ENCODE measurements at places on chromosomes 3 and 15.

GRCh38 chr15:101024073-101024695, 105.0 kb downstream of the LRRK1 start:
- peaks cover 2% of the 10 kb centered on the region for H3K36me3 ChIP-seq
- peaks cover 22% of the 10 kb centered on the region for H3K27me3 ChIP-seq
- H3K27ac ChIP-seq: peak overlapping the region; percentile 32
- no peak overlapping the region for H3K4me3 ChIP-seq
- no peaks in the 10 kb centered on the region for H3K4me1 ChIP-seq
- no peak for DNase-seq

GRCh38 chr3:113630956-113631542, 65.4 kb downstream of the USF3 start:
- no peak overlapping the region for H3K4me3 ChIP-seq
- DNase-seq: no peak
- peaks cover 25% of the 10 kb centered on the region for H3K36me3 ChIP-seq
- no peak overlapping the region for H3K27ac ChIP-seq
- no peaks in the 10 kb centered on the region for H3K4me1 ChIP-seq
- H3K27me3 ChIP-seq: no peaks in the 10 kb centered on the region

DNA sequence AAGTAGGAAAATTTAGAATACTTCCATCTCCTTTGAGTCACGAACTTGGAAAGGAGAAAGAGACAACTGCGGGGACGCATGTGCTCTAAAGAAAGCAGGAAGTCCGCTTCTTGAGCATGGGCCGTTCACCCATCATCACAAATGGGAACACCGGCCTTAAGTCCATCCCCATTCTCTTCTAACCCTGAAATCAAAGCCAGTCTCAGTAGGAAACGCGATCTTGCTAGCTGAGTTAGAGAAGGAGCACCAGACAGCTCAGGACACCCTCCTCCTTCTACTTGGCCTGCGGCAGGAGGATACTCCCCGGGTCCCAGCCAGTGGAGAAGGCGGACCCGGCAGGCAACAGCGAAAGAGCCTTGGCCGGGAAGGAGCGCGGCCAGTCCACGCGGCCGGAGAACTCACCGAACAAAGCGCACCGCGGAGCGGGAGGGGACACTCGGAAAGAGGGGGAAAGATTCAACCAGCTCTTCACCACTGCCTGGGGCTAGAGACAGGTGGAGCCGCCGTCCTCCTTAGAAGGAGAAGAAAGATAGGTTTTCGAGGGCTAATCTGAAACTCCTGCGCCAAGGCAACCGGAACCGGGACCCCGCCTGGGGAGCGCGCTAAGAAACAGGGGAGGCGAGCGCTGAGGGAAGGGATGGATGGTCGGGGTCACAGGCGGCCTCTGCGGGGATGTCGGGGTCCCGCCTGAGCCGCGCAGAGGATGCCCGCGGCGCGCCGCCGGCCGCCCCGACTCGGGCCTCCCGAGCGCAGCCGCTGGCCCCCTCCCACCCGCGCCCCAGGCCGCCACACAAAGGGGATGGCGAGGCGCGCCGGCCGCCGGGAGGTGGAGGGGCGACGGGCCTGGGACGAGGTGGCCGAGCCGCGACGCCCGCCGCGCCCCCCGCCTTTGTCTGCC, 818 bp downstream of the SLC4A7 start:
- peak; percentile 21 for DNase-seq
- H3K4me1 ChIP-seq: peaks cover 44% of the 10 kb centered on the region
- H3K36me3 ChIP-seq: peaks cover 12% of the 10 kb centered on the region
- H3K4me3 ChIP-seq: peak overlapping the region; percentile 100
- H3K27ac ChIP-seq: peak overlapping the region; percentile 99

- H3K27me3 ChIP-seq: no peaks in the 10 kb centered on the region
- H3K36me3 ChIP-seq: no peaks in the 10 kb centered on the region
- no peaks in the 10 kb centered on the region for H3K4me1 ChIP-seq
- H3K27ac ChIP-seq: no peak overlapping the region
- no peak overlapping the region for H3K4me3 ChIP-seq
- no peak for DNase-seq
Measured at GRCh38 chr3:155391551-155391958, 98.1 kb upstream of the STRIT1 start.

DNA sequence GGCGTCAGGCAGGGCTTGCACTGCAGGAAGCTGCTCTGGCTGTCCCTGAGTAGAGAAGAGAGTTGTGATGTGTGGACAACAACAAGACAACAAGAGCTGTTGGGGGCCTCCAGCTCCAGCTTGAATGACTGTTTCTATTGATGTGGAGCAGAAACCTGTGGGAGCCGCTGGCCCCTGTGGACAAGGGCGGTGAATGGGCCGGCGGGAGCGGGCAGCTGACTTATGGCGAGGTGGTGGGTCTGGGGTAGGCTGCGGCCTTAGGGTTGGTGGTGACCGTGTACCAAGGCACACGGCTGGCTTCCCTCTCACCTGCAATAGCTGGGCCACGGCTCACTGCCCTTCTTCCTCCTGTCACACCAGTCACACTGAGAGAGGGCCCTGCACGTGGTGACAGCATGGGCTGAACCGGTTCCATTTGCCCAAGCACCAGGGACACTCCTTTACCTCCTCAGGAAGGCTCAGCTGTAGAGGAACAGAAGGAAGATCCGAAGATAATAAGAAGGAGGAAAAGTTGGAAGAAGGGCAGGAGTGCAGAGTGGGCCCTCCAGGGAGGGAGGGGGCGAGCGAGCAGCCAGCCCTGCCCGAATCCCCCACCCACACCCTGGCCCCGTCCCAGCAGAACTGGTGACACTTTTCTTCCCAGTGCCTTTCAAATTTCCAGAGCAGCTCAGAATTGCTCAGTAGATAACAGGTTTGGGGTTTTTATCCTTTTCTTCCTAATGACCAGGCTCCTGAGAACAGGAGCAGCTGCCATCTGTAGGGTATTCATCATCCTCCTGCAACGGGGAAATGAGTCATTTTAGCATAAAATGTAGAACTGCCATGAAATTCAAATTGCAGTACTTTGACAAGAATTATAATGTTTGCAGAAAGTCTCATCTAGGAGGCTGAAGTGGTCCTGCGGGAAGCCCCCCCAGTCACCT, 136.9 kb downstream of the TJP1 start:
- H3K4me1 ChIP-seq: no peaks in the 10 kb centered on the region
- no peak for DNase-seq
- H3K4me3 ChIP-seq: no peak overlapping the region
- peaks cover 8% of the 10 kb centered on the region for H3K27me3 ChIP-seq
- H3K27ac ChIP-seq: no peak overlapping the region
- peaks cover 4% of the 10 kb centered on the region for H3K36me3 ChIP-seq
